WTC11 (cell line): ENCODE measurements at places on chromosomes 2 and 18.

GRCh38 chr2:128832946-128833663, 514.4 kb upstream of the HS6ST1 start:
- DNase-seq = no peak

DNA sequence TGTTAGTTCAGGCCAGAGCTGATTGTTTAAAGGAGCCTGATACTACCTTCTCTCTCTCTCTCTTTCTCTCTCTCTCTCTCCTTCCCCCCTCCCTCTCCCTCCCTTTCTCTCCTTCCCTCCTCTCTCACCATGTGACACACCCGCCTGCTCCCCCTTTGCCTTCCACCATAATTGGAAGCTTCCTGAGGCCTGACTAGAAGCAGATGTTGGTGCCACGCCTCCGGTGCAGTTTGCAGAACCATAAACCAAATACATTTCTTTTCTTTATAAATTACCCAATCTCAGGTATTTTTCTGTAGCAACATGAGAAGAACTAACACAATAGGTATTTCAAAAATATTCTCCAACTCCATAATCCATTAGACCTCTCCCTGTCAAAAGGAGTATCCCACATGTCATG, 62.4 kb downstream of the ANKRD62 start:
- no peak for DNase-seq

- peak; percentile 69 for DNase-seq
These were observed 8.5 kb downstream of the IRS1 start for GRCh38 chr2:226791056-226791486.

GRCh38 chr2:144377914-144378313, 142.0 kb downstream of the ZEB2 start:
- no peak for DNase-seq

DNA sequence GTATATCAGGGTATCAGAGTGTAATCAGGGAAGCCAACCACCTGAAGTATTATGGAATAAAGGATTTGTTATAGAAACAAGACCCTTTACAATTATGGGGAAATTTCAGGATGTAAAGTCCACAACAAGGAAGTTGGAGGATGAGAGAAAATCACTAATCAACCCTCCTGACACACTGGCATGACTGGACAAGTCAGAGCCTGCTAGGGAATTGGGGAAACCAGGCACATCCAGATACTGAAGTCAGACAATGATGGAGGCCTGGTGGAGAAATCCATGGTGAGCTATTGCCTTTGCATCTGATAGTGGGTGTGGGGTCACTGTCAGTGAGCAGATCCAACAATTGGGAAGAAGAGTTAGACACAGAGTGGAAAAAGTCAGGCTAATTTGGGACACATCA, 158.8 kb upstream of the FBXO11 start:
- DNase-seq = no peak

DNA sequence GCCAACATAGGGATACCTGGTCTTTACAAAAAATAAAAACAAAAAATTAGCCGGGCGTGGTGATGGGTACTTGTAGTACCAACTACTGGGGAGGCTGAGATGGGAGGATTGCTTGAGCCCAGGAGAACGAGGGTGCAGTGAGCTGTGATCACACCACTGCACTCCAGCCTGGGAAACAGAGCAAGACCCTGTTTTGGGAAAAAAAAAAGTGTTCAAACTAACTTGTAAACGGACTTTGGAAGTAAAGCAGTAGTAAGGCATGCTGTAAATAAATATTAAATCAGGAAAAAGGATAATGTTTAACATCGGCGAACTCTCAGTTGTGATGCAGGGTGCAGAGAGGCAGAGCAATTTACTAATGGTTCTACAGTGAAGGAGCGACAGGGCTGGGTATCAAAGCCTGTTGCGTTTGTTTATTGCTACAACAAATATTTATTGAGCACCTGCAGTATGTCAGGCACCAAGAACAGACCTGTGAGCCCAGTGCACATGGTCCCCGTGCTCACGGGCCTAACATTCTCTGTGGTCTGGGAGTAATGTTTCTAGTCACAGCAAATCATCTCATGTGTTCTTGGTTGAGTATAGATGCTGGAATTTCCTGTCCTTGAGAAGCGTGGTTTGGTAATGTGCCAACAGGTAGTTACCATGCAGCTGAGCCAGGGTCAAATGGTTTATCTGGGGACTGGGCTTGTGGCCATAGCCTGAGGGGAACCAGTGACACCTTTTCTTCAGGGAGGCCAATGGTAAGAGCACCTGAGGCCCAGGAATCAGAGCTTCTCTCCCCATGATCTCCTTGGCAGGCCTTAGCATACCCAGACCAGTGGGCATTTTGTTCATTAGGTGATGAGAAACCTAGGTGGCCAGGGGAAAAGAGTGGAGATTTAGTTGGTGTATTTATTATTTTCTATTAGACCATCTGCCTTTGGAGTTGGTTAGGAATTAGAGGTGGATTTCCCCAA, 27.9 kb upstream of the GREB1 start:
- DNase-seq = no peak

DNA sequence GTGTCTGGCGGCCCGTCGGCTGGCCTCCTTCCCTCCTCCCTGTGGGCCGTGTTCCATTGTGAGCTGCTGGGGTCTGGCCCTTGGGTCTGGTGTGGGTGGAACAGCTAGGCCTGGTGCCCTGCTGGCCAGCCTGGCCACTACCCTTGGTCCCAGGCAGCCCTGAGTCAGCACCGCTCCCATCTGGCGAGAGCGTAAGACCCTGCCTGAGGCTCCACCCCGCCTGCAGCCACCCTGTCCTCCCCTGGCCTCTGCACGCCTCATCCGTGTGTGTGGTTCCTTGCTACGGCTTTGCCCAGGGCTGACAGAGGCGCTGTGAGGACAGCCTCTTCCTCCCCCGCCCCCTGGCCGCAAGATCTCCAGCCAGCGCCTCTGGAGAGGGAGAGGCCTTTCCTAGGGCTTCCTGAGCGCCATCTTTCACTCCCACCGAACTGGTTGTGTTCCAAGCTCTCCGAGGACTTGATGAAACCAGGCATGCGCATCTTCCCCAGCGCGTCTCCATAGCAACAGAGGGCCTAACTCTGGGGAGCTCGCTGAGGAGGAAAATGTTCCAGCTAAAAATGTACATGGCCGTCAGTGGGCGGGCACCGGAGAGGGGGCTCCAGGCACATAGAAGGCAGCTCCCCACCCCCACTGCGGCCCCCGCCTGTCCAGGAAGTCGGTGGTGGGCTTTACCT, 83.0 kb downstream of the STPG4 start:
- peak; percentile 36 for DNase-seq

GRCh38 chr2:96164459-96165184, 19.4 kb upstream of the DUSP2 start:
- DNase-seq = peak; percentile 38

DNA sequence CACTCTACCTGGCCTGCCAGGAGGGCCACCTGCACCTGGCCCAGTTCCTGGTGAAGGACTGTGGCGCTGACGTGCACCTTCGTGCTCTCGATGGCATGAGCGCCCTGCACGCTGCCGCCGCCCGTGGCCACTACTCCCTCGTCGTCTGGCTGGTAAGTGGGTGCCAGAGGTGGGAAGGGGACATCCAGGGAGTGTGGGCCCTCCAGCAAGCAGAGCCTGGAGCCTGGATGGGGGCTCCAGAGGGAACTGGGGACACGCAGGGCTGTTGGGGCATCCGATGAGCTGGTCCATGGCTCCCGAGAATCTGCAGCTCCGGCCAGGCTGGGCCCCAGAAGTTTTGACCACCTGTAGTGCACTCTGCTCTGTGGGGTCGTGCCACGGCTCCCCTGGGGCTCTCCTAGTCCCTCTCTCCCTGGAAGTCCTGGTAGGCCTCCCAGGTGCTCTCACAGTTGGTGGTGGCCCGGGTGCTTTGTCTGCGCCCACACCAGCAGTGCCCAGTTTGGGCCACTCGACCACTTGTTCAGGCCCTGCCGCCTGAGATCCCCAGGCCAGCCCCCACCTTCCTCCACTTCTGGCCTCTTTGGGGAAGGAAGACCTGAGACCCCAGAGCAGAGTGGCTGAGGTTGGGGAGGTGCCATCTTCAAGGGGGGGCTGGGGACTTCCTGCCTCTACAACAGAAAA, 4.7 kb downstream of the ESPNL start:
- no peak for DNase-seq

DNA sequence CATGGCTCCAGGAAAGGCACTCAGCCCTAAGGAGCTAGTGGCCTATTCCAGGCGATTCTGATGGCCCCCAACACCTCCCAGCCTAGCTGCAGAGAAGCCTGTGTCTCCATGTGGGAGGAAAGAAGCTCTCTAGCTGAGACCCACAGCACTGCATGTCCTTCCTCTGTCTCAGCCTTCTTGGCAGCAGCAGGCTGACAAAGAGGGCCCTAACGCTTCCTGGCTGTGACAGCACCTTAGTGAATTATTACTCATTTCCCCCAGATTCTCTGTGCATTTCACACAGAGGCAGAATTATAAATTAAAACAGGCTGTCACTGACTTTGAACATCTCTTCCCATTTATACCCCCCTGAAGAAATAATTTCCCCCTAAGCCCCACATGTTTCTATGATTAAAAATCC, 206.8 kb downstream of the CLIP4 start:
- no peak for DNase-seq

GRCh38 chr2:45009928-45010701, 863 bp upstream of the SIX2 start:
- DNase-seq = peak; percentile 73

DNA sequence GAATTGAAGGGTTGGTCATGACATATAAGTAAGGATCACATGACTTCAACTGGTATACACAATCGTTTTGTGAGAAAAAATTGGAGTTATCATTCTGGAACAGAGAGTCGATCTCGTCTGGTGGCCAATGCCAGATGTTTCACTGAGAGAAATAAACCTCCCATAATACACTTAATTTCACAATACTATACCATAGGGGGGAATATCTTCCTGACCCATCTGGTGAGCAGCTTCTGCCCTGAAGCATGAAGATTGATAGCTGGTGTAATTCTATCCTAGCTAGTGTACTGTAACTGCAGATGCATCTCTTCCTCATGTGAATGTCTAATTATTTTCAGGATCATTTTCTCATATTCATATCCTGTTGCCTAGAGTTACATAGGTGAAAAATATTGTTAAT, 15.7 kb upstream of the CDH7 start:
- DNase-seq = no peak

DNA sequence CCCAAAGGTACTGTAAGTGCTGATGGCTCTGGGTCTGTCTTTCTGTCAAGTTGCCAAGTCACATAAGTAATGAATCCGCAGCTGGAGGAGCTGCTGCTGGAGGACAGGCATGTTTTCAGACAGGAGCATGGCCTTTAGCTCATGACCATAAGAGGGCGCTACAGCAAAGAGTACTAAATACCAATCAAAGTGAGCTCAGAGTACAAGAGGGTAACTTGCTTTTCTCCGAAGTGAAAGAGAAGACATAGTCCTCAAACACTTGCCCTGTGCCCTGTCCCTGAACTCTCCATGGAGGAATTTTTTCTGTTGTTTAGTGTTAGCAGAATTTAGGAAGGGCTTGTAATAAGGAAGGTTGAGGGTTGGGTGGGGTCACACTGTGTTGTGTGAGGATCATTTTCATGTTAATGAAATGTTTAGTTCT, 58.0 kb upstream of the EML6 start:
- DNase-seq = peak; percentile 65

DNA sequence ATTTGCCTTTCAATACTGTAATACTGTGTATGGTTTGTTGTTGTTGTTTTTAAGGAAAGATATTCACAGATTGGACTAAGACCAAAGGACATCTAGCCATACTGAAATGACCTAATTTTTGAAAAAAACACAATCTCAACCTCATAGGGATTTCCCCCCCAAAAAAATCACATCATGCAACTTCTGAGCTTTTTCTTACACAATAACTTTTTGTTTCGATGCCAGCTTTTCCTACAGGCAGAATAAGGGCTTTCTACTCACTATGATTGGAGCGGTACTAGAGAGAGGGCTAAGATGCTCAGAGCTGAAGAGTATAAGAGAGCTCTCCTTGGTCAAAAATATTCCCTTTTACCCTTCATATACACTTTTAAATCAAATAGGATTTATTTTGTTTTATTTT, 32.4 kb upstream of the SLC3A1 start:
- DNase-seq = no peak

- no peak for DNase-seq
These were observed 95.3 kb upstream of the ID2 start for GRCh38 chr2:8586457-8587051.

- no peak for DNase-seq
These were observed 64.9 kb downstream of the EPAS1 start for GRCh38 chr2:46361920-46362666.

DNA sequence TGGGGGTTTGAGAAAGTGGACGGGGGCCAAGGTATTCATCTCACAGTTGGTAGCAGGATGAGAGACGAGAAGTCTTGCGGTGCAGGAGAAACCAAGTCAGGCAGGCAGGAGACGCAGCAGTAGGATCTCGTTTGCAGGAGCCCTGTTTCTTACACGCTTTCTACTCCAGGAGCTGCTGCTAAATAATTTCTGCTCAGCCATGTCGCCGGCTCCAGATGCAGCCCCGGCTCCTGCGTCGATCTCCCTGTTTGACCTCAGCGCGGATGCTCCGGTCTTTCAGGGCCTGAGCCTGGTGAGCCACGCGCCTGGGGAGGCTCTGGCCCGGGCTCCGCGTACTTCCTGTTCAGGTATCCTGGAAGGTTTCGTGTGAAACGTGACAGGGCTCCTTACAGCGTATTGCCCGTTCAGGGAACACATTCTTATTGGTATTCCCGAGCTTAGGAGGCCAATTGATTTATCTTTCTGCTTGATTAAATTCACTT, 494 bp downstream of the ANKZF1 start:
- DNase-seq = peak; percentile 45

DNA sequence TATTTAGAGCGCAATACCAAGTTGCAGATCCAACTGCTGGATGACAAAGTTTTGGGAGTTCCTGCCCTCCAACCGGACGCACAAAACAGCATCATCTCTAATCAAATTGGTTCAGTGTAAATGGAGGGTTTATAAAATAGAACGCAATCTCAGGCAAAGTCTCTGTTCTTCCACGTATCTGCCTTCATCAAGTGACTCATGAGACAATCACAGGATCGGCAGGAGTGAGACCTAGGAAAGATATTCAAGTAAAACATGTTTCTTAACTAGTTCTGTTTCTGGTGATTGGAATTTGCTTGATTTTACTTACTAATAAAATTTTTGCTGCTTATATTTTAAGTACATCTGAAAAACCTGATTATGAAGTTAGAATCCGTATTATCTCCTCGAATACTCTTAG, 7.6 kb downstream of the FZD5 start:
- no peak for DNase-seq

DNA sequence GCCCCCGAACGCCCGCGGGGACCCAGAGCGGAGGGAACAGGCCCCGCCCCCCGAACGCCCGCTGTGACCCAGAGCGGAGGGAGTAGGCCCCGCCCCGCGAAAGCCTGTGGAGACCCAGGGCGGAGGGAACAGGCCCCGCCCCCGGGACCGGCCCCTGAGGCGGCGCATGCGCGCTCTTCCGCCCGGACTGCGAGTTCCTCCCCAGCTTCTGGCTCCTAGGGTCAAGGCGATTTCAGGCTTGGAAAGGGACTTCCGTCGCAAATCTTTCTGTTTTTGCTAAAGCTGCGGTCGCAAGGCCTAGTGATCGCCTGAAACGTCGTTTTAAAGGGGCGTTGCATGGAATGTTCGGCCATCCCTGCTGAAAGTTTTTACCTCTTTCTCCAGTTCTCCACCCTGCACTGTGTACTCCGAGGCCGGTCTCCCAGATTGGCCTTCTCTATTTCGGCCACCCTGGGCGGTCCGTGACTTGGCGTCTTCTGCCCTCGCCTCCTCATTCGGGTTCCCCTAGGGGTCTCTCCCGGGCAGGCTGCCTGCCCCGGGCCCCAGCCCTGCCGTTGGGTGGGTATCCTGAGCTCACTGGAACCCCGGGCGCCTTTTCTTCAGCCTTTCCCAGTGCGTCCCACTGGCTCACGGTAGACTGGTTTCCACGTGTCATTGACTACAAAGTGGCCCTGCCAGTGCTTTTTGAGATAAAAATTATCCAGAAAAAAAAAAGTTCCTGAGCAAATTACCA, 372 bp upstream of the WDSUB1 start:
- peak; percentile 99 for DNase-seq

GRCh38 chr2:218332920-218333645, 23.6 kb upstream of the CATIP start:
- no peak for DNase-seq
